Kidney (tissue), 22 donors: ENCODE measurements at places on chromosomes 3 and 15. TPM values are rescaled to one million over a fixed set of nuclear protein-coding genes. Genes with fewer than 3 reads are reported as not detected.

DNA sequence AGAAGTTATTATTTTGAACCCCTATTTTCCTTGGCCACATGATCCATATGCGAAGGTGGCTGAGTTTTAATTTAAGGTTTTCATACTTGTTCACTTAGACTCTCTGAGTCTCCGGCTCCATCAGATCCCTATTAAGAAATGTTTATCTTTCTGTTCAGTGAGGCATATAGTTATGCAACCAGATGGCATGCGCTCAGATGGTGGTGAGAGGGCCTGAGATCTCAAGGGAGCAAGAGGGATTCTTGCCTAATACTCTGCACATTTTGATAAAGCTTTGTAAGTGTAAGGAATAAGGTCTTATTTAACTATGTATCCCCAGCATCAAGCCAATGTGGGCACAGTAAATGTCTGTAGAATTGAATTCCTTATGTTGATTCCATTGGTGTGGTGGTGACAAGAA is 78.9 kb upstream of the DPH6 start:
- DNase-seq = no peak

DNA sequence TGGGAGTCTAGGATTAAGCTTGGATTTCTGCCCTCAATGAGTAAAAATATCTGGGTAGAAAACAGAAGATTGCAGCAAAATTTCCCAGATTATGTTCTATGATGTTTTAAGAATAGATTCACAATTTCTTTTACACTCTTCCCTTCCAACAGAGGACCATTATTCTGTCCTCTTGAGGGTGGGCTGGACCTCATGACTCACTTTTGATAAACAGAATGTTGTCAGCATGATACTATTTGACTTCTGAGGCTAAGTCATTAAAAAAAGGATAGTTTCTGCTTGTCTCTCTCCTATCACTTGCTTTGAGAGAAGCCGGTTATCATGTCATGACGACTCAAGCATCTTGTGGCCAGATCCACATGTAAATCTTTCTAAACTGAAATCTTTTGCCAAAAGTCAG is 396.2 kb upstream of the CDIN1 start:
- no peak for DNase-seq

DNA sequence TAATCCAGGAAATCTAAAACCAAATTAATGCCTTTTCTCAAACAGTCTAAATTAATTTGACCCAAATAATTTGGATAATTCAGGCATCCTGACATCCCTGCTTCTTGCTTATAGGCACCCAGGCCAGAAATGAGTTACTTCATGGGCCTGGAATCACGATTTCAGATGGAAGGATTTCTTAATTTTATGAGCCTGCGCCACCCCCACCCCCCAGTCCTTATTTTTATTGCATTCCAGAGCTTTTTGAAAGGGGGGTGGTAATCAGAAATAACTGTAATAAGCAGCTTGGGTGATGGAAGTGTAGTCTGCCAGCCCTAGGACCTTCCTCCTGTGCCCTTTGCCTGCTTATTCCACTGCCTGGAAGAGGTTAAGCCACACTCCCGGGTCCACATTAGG is 1.3 kb downstream of the AP2M1 start:
- no peak for DNase-seq

SEC22C gene
- total RNA-seq = 43.6 TPM

GOLGA6L10 gene
- 2.5 TPM for total RNA-seq
